Fibroblast of skin of left quadriceps (primary cell): ENCODE measurements at places on chromosomes 2 and 18.
A peak's percentile ranks its signal among the peaks of the same experiment; 100 is the strongest.

DNA sequence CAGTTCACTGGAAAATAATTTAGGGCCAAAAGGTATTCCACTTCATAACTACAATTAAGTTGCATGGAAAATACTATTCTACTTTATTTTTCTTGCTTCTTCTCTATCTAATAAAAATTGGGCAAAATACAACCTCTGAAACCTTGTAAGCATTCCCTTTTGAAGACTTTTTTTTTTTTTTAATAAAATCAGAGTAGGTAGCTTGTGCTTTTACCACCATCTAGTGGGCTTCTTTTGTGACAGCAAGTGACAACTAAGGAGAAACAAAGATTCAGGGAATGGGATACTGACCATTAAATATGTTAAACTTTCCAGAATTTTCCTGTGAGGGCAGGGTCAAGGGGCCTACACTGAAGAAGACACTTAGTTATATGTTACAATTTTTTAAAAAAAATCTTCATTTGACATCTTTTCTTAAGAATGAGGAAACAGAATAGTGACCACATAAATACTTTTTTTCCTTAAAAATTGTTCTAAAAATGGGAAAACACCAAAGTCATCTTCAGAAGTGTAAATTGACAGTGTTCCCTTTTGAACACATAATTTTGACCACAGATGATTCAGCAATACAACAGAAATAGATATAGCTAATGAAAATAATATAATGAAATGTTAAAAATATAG lies 1183.2 kb upstream of the ACVR2A start:
- peak; percentile 22 for DNase-seq

GRCh38 chr18:13259701-13260100 lies 41.1 kb downstream of the LDLRAD4 start:
- no peak for DNase-seq

GRCh38 chr2:34105006-34105767 lies 506.1 kb upstream of the FAM98A start:
- DNase-seq = peak; percentile 80

GRCh38 chr2:246489-247144 lies 17.2 kb downstream of the SH3YL1 start:
- DNase-seq = peak; percentile 42

GRCh38 chr2:135667045-135667444 lies 74.6 kb upstream of the UBXN4 start:
- no peak for DNase-seq

GRCh38 chr2:142878031-142878678 lies 691 bp downstream of the KYNU start:
- DNase-seq = no peak

GRCh38 chr18:37613253-37613565 lies 47.6 kb upstream of the CELF4 start:
- no peak for DNase-seq

DNA sequence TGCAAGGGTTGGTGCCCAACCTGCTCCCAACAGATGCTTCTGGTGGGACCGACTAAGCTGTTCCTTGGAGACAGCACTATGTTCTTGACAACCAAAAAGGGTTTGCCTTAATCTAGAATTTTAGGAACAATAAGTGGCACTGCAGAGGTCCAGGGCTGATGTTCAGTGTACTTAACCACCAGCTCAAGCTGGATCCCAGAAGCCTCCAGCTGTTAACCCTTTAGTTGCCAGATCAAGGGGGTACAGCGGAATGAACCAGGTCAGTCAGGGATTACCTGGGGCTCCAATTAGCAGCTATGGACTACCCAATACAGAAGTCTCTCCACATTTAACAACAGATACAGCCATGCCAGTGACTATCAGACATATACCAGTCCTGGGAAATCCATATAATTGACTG lies 3.5 kb downstream of the GPR75 start:
- no peak for DNase-seq

GRCh38 chr18:32380559-32380958 lies 90.1 kb downstream of the GAREM1 start:
- no peak for DNase-seq

- peak; percentile 61 for DNase-seq
Measured at GRCh38 chr2:215843579-215843978, 169.8 kb downstream of the MREG start.

DNA sequence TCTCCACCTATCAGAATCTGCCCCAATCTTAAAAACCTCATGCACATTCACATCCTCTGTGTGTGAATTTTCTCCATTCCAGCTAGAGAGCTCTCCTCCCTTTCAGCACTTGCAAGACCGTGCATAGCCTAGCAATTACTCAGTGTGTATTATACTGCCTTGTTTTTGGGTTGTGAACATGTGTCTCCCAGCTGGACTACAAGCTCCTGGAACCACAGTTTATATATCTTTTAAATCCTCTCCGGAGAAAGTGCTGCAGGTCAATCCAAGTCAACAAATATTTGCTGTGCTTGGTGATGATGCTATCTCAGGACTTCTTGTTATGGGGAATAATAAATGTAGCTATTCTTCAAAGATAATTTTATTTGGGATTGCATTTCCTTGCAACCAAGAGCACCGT lies 58.2 kb upstream of the MEX3C start:
- DNase-seq = no peak

GRCh38 chr2:145020694-145021093 lies 500.8 kb upstream of the ZEB2 start:
- DNase-seq = no peak
